Spinal cord (tissue), 10 donors: ENCODE measurements at places on chromosomes 7 and 10.
A peak's percentile ranks its signal among the peaks of the same experiment; 100 is the strongest.

DNA sequence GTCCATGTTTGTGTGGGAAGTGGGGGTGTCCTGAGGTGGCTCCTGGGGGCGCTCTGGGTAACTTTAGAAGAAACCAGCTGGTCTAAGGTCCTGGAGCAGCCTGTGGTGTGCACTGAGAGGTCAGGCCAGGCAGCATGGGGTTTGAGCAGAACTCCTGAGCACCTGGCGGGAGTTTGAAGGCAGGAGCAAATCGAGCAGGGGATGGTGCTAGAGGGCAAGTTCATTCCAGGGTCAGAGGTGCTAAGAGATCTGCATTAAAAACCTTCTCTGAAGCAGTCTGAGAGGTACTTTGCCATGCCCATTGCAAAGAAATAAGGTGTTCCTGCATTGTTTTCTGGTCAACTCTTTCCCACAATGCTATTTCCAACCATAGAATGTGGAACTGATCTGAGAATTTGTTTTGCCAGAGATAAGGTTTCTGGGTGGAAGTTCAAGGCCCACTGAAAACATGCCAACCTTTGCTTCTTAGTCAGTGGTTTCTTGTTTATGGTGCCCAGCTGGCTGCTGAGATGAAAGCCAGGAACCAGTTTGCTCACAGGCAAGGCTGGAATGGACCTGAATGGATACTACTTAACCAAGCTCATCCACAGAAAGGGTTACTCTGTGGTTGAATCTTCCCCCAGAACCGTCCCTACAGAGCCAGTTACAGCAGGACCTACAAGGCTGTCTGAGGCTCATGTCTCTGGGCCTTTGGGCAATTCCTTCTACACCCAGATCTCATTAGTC is 136.3 kb upstream of the TMEM72 start:
- no peak for DNase-seq

DNA sequence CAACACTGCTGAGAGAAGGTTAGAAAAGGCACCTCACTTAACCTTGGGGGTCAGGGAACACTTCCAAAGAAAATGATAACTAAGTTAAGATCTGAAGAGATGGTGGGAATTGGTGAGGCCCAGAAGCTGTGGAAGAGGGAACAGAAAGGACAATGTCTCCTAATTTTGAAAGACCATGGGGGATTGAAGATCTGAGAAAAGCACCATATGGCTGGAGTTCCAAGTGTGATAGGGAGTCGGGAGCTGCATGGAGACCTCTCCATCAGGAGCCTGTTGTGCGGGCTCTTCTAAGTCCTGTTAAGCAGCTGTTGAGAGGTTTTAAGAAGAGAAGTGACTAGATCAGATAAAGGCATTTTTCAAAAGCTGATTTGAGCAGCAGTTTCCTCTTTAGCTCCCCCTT is 254.3 kb downstream of the CDK14 start:
- no peak for DNase-seq

GRCh38 chr10:126222736-126223511 is 165.4 kb downstream of the ADAM12 start:
- peak; percentile 66 for DNase-seq

DNA sequence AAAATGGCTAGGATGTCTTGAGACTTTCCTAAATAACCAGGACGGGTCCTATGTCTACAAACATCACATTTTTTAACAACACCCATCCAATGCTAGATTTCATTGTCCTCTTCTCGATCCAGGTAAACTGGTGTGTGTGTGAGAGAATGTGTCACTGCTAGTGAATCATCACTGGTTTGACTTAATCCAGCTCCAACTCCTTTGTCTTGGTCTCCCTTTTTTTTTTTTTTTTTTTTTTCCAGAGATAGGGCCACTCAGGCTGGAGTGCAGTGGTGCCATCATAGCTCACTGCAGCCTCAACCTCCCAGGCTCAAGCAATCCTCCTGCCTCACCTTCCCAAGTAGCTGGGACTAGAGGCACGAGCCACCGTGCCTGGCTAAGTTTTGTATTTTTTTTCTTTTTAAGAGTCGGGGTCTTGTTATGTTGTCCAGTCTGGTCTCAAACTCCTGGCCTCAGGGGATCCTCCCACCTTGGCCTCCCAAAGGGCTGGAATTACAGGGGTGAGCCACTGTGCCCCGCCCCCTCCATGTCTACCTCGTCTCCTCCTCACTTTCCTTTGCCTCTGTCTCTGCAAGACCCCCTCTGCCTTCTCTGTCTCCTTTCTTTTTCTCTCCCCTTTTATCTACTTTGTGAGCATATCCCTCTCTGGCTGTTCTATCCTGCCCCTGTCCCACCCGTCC is 2.2 kb upstream of the UFSP1 start:
- DNase-seq = no peak

DNA sequence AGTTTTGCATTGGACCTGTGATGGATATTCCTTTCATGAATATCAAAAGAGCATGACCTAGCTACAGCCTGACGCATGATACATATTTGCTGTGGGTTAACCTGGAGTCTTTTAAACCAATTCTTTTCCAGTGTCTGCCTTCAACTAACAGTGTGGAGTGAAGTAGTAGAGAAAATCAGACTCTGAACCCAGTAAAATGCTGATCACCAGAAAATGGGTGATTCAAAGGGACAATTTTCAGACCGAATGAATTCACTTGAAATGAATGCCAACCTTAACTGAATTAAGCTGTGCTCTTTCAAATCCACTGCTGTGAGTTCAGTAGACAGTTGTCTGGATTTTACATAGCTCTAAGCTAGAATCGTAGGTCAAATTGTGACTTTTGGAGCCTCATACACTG is 123.0 kb downstream of the CDK14 start:
- DNase-seq = no peak

DNA sequence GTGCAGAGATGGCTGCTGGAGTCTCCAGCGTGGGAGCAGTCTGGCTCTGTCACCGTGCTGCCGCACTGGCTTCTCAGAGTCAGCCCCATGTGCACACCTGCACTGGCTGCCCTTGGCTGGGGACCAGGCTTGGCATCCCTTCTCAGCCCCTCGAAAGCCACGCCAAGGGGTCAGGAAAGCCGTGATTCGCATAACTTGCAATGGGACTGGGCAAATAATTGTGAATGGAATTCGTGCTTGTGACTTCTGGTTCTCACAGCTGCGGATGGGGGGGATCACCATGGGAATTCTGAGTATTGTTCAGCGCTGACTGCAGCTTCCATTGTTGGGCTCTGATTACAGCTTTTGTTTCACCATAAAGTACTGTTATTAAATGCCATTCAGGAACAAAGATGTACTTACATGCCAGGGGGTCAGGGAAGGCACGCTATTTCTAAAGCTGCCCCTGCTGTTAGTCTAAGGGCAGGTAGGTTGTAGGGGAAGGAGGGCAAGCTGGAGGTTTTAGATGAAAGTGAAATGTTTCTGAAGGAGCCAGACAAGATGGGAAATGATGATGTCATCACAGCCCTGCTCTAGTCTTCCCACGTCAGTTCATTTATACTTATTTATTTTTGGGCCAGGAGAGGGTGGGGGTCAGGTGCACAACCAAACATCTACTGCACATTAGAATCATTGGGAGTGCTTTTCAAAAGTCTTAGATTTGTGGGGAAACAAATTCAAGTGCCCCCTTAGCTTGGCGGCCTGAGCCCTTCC is 5.8 kb upstream of the PLEKHA1 start:
- DNase-seq = no peak

- peak; percentile 92 for DNase-seq
Observed at GRCh38 chr10:32379318-32379949, 32.5 kb upstream of the EPC1 start.

GRCh38 chr7:40393660-40394059 is 258.9 kb downstream of the SUGCT start:
- no peak for DNase-seq

GRCh38 chr10:85619832-85620231 is 746.8 kb downstream of the GRID1 start:
- DNase-seq = no peak

DNA sequence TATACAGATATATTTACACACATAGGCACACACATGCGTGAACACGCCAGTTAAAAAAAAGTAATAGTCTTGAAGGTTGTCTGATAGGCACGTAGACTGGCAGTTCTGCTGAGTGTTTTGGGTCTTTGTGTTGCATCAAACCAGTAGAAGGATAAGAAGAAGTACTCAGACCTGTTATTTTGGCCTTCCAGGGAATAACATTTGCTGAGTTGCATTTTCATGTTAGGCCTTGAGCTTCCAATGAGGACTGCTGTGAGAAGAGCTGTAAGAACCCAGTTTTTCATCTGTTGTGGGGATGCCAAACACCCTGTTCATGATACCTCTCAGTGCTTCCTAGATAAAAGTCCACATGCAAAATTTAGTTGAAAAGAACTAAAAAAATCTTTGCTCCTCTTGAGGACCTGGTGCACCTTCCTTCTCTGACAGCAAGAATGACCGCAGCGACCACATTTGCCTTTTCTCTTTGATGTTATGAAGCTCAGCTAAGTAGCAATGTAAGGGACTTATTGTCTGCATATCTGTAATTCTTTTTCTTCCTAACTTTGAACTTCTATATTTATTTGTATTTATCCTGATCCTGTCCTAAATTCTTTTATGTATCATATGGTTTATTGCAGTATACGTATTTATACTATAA is 27.2 kb downstream of the HIPK2 start:
- no peak for DNase-seq

- DNase-seq = no peak
Observed at GRCh38 chr10:124071141-124071540, 22.3 kb downstream of the CHST15 start.

- DNase-seq = no peak
Observed at GRCh38 chr10:4006051-4006450, 221.0 kb upstream of the KLF6 start.

- no peak for DNase-seq
Observed at GRCh38 chr7:128891942-128892269, 18.6 kb downstream of the KCP start.

- no peak for DNase-seq
Observed at GRCh38 chr10:133262696-133263095, 14.0 kb downstream of the ADAM8 start.
